ENCODE measurements at places on chromosomes 7 and 10.

GRCh38 chr10:31808258-31809218 lies 120.1 kb downstream of the ARHGAP12 start:
- DNase-seq: no peak

DNA sequence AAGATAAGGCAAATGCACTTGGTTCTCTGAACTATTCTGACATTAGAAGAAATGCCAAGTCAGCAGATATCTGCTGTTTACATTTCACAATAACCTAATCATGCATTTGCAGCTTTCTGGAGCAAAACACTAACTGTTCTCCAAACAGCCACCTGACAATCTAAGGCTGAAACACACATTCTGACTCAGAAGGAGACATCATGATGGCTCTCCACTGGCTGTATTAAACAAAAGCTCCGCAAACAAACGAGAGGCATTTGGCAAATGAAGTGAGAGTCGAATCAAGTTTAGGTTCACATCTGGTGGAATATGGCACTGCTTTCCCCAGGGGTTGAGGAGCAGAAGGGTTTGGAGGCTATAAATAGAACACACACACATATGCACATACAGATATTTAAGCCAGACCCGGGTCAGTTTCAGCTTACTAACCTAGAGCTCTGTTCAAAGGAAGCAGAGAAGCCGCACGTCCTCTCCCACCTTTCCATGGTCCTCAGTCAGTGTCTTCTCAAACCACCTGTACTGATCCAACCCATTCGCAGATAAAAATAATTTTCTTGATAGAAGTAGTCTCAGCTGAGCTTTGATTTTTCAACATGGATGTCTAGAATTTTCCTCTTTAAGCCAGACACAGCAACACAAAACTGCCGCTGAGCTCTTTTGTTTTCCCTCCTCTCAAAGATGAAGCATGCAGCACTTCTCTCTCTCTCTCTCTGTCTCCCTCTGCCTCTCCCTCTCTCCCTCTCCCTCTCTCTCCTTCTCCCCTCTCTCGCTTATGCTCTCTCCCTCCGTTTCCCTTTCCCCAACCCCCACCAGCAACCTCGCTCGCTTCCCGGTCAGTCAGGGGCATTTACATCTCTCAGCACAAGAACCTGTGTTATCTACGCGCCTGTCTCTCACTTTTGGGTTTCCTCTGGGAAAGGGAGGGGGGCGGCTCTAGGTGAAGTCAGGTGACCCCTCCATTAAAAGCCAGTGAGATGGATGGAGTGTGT lies 682.8 kb downstream of the MAGI2 start:
- DNase-seq: no peak

- no peak for DNase-seq
These were observed 3.8 kb downstream of the PTER start for GRCh38 chr10:16440396-16441133.

GRCh38 chr10:114504769-114505579 lies 100.7 kb upstream of the AFAP1L2 start:
- no peak for DNase-seq

- DNase-seq: no peak
These were observed 195.7 kb upstream of the KLF6 start for GRCh38 chr10:3980660-3981059.

DNA sequence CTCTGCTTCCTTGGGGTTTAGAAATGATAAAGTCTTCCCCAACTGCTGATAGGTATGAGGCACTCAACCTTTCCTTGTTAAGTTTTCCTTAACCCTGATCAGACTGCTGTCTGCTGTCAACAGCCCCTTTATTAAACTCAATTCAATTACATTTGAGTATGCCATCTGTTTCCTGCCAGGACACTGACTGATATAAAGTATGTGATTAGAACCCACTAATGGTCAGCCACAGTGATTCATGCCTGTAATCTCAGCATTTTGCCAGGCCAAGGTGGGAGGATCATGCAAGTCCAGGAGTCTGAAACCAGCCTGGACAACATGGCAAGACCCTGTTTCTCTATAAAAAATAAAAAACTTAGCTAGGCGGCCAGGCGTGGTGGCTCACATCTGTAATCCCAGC lies 18.1 kb downstream of the BAZ1B start:
- no peak for DNase-seq

DNA sequence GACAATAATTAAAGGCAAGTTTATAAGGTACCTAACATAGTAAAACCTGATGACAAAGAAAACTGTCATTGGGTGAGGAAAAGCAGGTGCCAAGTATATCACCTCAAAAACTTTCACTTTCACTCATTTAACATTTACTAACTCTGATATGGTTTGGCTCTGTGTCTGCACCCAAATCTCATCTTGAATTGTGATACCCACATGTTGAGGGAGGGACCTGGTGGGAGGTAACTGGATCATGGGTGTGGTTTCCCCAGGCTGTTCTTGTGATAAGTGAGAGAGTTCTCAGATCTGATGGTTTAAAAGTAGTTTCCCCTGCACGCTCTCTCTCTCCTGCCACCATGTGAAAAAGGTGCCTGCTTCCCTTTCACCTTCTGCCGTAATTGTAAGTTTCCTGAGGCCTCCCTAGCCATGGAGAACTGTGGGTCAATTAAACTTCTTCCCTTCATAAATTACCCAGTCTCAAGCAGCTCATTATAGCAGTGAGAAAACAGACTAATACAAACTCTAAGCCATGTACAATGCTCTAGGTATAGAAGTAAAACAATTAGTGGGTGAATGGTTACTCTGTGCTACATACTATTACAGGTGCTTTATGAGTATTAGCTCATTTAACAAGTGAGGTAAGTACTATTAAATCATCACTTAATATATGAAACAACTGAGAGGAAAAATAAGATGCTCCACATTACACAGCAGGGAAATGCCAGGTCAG lies 199.0 kb downstream of the CHCHD3 start:
- no peak for DNase-seq

DNA sequence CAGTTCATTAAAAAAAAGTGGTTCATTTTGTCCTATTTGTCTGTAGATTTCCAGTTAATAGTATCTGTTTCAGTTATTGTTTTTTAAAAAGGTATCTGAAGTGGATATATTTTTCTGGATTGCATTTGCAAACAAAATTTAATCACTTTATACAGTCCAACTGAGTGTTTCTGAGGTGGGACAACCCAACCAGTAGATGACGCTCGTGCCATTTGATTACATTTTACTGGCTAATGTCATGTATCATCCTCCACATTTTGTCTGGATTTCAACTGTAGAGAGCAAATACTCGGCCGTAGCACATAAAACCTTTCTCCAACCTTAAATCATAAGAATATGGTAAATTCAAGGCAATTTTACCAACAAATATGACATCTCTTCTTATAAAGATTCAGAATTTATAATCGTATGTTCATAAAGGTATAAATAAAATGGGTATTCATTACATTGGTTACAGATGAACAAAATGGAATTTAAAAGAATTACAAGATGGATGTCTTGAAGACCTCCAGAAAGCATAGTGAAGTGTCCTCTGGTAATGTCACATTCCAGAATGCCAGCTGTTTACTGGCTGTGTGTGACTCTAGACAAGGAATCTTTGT lies 789.0 kb downstream of the PHTF2 start:
- DNase-seq: no peak

DNA sequence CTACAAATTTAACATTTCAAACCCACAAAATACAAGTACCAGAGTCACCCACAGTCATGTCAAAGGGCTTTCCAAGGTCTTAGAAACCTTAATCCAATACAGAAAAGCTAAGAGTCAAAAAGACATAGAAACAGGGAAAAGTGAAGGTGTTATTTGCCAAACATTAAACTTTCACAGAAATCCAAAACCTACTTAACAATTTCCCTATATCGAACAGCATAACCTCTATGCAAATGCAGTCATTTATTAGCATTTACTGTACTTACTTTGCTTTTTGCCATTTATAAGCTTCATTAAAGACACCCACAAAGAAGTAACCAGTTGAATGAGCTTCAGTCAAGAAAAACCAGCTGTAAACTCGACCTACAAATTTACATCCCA lies 1.6 kb downstream of the PANK1 start:
- DNase-seq: no peak

- no peak for DNase-seq
These were observed 65.8 kb downstream of the NT5C2 start for GRCh38 chr10:103127241-103127640.

DNA sequence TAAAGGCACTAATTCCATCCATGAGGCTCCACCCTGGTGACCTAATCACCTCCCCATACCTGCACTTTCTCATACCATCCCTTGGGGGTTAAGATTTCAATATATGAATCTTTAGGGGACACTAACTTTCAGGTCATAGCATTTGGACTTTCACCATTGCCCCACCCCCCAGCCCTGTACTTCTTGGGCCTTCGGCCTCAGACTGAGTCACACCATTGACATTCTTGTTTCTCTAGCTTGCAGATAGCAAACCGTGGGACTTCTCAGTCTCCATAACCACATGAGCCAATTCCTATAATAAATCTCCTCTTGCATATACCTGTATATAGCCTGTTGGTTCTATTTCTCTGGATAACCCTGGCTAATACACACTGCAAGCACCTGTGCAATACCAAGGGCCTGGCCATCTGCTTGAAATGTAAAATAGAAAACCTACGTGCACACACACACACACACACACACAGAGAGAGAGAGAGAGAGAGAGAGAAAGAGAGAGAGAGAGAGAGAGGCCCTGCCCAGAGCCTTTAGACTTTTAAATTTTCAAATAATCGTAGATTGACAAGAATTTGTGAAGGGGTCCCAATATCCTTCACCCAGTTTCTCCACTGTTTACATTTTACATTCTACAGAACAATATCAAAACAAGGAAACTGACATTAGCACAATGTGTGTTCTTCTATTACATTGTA lies 25.3 kb downstream of the ANXA8 start:
- DNase-seq: no peak

- DNase-seq: no peak
These were observed 85.8 kb downstream of the CYTH3 start for GRCh38 chr7:6186577-6186976.

DNA sequence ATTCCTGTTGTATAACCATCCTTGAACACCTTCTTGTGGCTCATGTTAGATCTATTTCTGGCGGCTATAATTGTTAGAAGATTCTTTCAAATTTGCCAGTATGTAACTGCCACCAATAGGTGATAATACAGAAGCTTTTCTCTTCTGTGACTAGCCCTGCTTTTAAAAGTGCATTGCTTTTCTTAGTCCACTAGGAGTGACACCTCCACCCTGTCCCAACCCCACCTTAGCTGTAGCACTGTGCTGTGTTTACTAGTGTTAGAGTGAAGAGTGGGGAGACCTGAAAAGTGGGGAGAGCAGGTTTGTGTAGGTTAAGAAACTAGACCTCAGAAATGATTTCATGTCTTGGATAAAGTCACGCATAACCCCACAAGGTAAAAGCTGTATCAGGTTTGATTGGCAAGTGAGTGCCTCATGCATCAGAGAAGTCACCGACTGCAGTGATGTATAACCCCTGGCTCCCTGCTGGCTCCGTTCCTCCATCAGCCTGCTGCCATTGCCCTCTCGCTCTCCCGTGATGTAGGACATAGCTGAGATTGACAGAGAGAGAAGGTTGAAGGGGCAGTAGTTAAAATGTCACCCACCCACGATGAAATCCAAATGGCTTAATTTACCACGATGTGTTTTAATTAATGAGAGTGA lies 12.5 kb downstream of the NPVF start:
- DNase-seq: no peak

GRCh38 chr7:2931034-2931415 lies 86.9 kb upstream of the GNA12 start:
- DNase-seq: no peak

DNA sequence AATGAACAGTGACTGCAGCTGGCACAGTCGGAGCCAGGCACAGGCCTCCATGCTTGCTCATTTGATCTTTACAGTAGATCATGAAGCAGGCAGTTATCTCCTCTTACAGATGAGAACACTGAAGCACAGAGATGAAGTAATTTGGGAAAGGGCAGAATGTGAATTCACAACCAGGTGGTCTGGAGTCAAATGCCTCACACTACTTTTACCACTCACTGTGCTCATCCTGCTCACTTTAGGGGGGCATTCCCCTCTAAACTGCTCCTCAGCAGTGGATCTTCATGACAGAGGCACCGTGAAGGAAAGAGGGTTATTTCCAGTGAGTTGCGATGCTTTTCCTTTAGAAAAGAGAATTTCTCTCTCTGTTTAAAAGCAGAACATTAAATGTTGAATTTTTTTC lies 15.1 kb downstream of the SNX10 start:
- DNase-seq: no peak

Data from activated naive CD4-positive, alpha-beta T cell (primary cell).